ENCODE measurements at places on chromosomes 3 and 15. TPM values are rescaled to one million over a fixed set of nuclear protein-coding genes. Genes with fewer than 3 reads are reported as not detected.

The PIERCE2 gene
- polyA plus RNA-seq = 5.9 TPM

The LYSMD4 gene
- 17.1 TPM for polyA plus RNA-seq

The MASP1 gene
- 7.2 TPM for polyA plus RNA-seq

The CHRNA7 gene
- polyA plus RNA-seq = 33.2 TPM

The PLCB2 gene
- 10.5 TPM for polyA plus RNA-seq

The LYZL4 gene
- polyA plus RNA-seq = not detected

The MYL3 gene
- polyA plus RNA-seq = 23.7 TPM

The LRTM1 gene
- polyA plus RNA-seq = not detected

The GOLGA8O gene
- 0.32 TPM for polyA plus RNA-seq

The GOLGA8G gene
- polyA plus RNA-seq = 0.22 TPM

The FAM81A gene
- 29.4 TPM for polyA plus RNA-seq

The GXYLT2 gene
- polyA plus RNA-seq = 12.0 TPM

The RTP3 gene
- polyA plus RNA-seq = not detected

The SLC22A13 gene
- 1.5 TPM for polyA plus RNA-seq

DNA sequence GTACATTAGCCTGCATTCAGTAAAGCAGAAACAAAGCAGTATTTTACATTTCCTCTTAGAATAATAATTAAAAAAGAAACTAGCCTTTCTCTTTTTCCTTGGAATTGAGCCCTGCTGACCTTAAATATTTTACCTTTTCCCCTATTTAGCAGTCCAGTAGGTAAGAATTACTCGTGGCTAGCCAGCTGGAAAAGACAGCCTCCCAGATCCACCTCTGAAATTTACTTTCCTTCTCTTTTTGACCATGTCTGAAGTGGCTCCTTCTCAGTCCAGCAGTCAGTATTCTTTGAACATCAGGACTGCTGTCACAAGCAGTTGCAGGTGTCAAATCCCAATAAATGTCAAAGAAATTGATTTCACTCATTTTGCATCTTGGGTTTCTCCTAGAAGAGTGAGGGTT lies 311.5 kb upstream of the DCBLD2 start:
- DNase-seq = no peak

DNA sequence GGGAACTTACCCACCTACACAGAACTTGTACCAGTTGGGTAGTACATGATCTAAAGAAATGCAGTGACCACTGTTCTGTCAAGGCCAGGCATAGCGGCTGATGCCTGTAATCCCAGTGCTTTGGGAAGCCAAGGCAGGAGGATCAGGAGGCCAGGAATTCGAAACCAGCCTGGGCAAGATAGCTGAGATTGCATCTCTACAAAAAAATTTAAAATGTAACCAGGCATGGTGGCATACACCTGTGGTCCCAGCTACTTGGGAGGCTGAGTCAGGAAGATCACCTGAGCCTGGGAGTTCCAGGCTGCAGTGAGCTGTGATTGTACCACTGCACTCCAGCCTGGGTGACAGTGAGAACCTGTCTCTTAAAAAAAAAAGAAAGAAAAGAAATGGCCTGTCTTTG lies 321.0 kb downstream of the FEZF2 start:
- no peak for DNase-seq

DNA sequence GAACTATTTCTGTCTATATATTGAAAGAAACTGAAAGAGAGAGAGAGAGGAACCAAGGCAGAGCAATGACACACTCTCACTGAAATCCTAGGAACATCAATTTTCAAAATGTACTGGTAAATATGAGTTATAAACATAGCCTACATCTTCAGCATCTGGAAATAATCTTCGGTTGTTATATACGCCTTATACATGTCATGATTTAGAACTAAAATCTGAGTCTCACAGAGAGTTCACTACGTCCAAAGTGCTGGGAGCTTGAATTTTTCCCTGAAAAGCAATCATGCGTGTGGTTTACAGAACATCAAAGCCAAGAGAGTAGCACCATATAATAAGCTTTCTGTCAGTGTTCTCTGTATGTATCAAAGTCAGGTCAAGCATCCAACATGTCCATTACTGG lies 420.0 kb upstream of the CBLB start:
- DNase-seq = no peak

GRCh38 chr3:1616744-1617143 lies 481.9 kb upstream of the CNTN4 start:
- DNase-seq = no peak

GRCh38 chr15:25439369-25439836 lies 579 bp upstream of the UBE3A start:
- DNase-seq = peak; percentile 21

DNA sequence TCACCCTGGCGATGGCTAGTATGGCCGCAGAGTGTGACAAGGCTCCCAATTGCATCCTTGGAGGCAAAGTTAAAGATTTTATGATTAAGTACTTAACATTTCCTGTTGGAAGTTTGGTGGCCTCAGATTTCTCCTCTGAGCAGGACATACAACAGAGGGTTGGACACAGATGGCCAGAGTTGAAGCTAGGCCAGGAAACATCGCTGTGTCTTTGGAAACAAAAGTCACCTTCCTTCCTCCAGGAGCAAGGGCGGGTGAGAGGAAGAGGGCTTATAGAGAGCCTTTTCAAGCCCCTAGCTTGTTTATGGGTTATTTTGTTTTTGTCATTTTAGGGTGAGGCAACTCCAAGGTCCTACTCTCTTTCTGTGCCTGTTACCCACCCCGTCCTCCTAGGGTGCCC lies 24.2 kb downstream of the SLC6A1 start:
- DNase-seq = no peak

- no peak for DNase-seq
Measured at GRCh38 chr3:181362378-181362777, 349.3 kb upstream of the SOX2 start.

DNA sequence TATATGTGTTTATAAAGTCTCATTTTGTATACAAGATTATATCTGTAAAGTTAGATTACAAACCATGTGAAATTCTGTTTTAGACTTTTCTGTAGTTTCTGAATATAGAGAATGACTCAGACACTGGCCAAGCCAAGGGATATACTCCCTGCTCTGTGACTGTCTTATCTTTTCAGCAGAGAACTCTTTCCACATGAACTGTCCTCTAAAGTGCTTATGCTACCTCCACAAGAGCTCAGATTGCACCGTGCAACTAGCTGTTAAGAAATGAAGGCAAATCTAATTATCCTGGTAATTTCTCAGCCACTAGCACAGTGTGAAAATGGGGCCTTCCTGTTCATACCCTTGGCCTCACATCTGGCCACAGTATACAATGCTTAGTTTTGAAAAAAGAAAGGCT lies 44.3 kb upstream of the CPNE4 start:
- no peak for DNase-seq

GRCh38 chr3:113262304-113262665 lies 50.9 kb downstream of the BOC start:
- DNase-seq = no peak

- no peak for DNase-seq
Measured at GRCh38 chr15:50320504-50320903, 34.5 kb downstream of the GABPB1 start.

DNA sequence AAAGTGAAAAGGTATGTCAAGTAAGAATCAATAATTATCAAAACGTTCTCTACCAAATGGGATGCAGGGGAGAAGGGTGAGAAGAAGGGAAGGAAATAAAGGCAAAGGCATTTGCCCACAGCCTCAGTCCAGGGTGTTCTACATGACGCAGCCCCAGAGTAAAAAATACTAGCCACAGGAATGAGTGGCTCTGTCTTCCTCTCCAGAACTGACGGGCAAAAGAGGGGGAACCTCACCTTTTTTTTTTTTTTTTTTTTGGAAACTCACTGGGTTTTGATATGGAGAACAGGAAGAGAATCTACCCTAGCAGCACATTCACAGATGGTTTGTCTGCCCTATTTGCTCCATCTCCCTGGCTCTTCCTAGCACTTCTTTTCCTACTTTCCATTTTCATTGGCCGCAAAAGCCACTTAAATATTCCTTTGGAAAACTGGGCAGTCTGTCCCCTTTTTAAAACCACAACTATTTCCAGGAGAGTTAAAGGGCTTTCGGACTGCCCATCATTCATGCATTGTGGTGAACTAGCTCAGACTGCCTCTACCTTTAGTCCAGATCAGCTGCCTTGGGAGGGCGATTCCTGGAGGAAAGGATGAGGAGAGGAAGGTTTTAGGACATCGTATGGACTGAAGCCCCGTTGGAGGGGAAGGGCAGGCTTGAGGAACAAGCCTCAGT lies 28.2 kb downstream of the B3GNT5 start:
- no peak for DNase-seq

DNA sequence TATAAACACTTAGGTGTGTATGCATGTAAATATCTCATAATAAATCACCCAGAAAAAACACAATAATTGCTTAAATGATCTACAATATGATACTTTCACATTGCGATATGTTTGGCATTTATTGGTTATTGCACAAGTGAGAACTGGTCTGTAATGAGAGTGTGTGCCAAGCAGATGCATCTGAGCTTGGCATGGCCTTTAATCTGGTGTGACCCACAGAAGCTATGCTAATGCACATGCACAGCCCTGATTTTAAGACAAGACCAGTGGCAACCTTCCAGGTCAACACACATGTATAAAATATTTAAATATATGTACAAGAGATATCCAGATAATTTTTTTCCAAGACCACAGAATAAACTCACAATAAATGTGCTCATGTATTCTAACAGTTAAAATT lies 42.7 kb downstream of the C2CD4A start:
- DNase-seq = no peak

- DNase-seq = no peak
Measured at GRCh38 chr3:53196575-53197407, 35.8 kb downstream of the PRKCD start.

GRCh38 chr3:64318001-64318400 lies 92.7 kb upstream of the PRICKLE2 start:
- DNase-seq = no peak

GRCh38 chr15:44298878-44299277 lies 10.4 kb downstream of the GOLM2 start:
- DNase-seq = no peak

GRCh38 chr15:41839781-41840491 lies 1.3 kb downstream of the PLA2G4B start:
- no peak for DNase-seq

DNA sequence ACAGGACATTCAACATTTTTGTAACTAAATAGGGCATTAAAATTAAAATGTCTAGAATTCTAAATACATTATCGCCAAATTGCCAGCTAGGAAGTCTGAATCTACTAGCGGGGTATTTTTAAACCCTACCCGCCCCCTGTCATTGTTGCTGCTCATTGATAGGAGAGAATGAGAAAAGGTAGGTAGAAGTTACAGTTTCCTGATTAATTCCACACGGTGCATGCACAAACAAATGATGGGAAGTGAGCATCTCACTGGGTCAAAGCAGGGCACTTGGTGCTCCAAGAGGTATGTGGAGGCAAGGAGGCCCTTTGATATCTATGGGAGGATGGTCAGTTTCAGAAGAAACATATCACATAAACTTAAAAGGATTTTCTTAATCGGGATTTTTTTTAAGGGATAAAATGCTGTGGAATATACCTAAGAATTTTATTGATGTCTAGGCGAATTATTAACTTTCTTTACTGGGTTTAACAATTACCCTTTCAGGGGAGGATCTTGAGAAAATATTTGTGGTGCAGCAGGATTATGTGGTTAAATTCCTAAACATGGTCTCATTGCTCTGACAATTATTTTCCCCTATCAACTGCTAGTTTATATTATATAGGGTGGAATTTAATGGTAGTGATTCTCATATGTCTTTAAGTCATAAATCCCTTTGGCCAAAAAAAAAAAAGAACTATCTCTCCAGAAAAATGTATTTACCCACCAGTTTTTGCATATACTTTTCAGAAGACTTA lies 236.0 kb upstream of the GOLGA6L4 start:
- DNase-seq = no peak

DNA sequence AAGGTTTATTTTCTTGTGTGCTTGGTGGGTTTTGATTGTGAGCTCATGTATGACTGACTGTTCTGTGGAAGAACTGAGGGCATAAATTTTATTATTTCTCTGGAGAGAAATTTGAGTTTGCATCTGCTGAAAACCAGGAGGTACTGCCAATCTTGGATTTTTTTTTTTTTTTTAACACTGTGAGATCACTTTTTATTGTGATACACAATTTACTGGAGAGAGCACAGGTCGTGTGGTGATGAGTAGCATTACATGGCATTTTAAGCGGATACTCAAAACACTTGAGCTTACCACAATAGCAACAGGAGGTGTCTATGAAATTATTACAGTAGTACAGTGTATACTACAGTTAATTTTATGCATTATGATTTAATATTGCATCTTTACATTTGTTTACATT lies 237.4 kb downstream of the MFSD1 start:
- DNase-seq = no peak

DNA sequence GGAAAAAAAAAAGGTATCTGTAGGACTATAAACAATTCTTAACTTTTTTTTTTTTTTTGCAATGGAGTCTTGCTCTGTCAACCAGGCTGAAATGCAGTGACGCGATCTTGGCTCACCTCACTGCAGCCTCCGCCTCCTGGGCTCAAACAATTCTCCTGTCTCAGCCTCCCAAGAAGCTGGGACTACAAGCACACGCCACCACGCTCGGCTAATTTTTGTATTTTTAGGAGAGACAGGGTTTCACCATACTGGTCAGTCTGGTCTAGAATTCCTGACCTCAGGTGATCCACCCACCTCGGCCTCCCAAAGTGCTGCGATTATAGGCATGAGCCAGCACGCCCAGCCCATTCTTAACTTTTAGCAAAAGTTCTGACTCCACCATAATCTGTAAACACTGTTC lies 50.5 kb downstream of the TRPM7 start:
- no peak for DNase-seq

GRCh38 chr3:32303399-32303747 lies 64.9 kb downstream of the CMTM8 start:
- DNase-seq = no peak
